ENCODE measurements at places on chromosomes 5 and 9.

- DNase-seq, result peak; percentile 97
These were observed at the start of gene YTHDC2 for GRCh38 chr5:113513384-113514288. YTHDC2 (plus strand) TSS chr5:113513694; CDS start chr5:113513896, 202 bp downstream.

GRCh38 chr5:176334031-176334770, 27.4 kb downstream of the KIAA1191 start:
- no peak for DNase-seq

- DNase-seq, result no peak
These were observed 119.8 kb downstream of the AUH start for GRCh38 chr9:91241909-91242308.

- DNase-seq, result no peak
These were observed 36.6 kb downstream of the ACER2 start for GRCh38 chr9:19445452-19445851.

DNA sequence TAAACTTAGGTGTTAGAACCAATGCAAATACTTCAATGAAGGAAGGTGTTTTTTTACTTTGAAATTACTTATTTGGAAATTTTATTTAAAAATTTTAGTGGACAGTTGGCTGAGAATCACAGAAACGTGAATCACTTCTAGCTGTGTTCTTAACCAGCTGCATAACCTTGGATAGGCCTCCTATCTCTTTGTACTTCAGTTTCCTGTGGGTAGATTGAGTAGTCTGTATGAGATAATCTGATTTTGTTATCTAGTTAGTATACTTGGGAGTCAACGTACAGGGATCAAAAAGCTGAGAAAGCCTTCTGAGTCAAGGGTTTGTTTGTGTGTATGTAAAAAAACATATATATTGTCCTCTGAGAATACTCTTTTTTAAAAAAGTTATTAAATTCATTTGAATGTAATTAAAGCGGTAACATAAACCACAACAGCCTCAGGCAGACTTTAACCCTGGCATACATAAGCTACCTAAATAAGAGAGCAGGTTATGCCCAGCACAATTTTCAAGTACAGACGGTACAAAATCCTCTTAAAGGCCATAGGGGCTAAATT, 38.1 kb upstream of the ZCCHC7 start:
- no peak for DNase-seq

- DNase-seq, result no peak
These were observed 1.3 kb upstream of the IQGAP2 start for GRCh38 chr5:76401801-76402250.

DNA sequence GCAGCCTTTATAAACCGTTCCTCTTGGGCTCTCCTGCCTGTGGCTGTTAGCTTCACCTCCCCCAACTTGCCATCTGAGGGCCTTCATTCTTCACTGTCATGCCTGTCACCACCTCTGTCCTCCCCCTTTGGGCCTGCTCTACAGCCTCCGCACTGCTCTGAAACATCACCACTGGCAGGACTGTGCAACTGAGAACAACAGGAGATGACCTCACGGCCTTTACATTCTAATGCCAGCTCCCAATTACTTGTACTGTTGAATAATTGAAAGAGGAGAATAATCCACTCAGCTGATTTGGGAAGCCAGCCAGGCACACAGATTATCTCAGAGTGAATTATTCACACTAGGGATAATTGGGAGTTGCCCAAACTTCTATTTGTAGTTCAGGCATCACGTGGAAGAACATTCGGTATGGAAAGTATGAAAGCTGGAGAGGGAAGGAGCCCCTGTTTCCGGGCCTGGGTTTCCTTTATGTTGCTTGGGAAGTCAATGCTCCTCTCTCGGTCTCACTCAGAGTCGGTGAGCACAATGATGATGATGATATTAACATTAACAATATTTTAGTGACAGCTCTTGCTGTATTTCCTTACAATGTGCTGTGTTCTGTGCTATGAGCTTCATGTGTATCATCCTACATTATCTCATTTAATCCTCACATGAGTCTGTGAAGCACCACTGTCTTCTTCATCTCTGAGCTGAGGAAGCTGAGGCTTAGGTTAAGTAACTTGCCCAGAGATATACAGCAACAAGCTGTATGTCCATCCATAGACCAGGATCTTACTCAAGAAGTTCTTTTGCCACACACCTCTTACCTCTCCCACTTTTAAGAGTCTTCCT, 99.3 kb upstream of the LRRTM2 start:
- peak; percentile 66 for DNase-seq

DNA sequence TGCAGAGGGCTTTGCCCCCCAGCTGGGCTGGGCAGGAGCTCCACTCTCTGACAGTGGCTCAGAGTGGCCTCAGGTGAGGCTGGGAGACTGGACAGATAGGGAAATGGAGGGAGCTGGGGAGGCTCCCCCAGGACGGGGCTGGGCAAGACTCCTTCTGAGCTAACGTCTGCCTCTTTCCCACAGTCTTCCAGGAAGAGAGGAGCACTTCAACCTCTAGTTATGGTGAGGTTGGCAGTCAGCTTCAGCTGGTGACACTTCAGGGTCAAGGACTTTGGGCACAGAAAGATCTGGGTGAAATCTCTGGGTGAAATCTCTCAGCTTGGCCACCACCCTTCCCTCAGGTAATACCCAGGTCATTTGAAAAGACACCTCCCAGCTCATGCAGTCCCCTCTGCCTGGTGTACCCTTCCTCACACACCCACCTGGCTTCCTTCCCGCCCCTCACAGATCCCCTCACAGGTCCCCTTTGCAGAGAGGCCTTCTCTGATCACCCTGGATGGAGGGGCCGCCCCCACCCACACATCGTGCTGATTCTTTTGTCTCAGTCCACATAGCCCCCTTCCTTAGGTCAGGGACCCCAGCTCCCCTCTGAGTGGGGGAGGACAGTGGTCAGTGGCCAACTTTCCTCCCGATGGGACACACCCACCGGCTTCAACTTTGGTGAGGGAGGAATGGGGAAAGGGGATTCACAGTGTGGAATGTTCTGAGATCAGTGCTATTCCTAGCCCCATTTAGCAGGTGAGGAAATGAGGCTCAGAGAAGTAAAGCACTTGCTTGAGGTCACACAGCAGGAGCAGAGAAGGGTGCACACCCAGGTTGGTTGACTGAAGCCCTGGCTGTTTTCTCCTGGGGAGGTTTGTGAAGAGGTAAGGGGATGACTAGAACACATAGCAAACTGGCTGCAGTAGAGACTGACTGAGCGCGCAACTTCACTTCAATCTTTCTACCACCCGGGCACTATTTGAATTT, 15.8 kb upstream of the NEURL1B start:
- no peak for DNase-seq

GRCh38 chr9:96022445-96023051, 147.1 kb downstream of the ERCC6L2 start:
- peak; percentile 86 for DNase-seq

GRCh38 chr9:92119586-92119985, 4.4 kb upstream of the SPTLC1 start:
- no peak for DNase-seq

DNA sequence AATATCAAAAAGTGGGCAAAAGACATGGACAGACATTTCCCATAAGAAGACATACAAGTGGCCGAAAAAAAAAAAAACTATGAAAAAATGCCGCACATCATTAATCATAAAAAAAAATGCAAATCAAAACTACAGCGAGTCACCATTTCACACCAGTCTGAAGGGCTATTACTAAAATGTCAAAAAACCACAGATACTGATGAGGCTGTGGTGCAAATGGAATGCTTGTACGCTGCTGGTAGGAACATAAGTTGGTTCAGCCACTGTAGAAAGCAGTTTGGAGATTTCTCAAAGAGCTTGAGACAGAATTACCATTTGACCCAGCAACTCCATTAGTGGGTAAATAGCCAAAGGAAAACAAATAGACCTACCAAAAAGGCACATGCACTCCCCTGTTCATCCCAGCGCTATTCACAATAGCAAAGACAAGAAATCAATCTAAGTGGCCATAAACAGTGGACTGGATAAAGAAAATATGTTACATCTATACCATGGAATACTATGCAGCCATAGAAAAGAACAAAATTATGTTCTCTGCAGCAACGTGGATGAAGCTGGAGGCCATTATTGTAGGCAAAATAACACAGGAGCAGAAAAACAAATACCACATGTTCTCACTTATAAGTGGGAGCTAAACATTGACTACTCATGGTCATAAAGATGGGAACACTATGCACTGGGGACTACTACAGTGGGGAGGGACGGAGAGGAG, 110.6 kb upstream of the BOD1 start:
- DNase-seq, result no peak

GRCh38 chr5:142568283-142568995, 117.5 kb downstream of the FGF1 start:
- DNase-seq, result no peak

DNA sequence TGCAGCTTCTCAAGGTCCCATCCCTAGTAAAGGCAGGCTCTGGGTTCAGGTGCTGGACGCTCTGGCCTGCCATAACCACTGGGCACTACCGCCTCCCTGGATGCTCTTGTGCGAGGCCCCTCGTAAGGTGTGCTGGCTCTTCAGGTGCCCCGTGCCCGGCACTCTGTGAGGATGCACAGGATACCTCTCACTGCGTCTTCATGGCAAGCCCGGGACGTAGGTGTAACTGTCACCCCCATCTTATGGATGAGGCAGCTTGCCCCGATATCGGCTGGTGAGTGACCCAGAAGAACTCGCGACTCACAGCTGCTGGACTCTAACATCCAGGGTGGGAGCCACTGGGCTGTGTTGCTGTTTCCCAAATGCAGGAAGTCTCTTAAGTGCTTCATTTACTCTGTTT, 79.0 kb downstream of the GTF3C4 start:
- DNase-seq, result no peak

DNA sequence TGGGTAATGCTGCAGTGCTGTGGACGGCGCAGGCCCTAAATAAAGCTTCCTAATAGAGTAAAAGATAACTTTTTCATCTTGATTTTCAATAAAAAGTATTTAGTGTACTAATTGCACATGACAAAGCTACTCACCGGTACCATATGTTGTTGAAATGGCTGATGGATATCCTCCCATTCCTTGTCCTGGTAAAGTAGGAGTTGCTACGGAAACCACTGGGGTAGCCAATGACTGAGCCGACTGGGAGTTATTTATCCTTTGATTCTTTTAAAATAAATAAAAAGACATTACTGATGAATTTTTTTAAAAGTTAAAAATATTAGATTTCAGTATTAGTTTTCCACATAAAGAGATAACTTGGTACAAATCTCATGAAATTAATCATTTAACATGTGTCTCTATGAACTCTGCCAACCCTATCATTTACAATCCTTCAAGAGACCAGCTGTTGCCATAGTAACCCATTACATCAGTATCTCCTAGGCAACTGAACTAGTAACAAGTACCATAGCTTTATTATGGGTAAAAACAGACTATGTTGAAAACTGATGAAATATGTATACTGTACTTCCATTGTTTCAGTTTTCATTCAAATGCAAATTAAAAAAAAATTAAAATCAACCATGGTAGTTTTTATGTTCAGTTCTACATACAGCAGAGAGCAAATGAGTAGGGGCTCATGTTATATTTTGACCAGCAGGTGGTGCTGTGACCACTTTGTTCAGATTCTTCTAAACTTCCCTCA, 153.7 kb downstream of the MEF2C start:
- DNase-seq, result peak; percentile 84

- DNase-seq, result peak; percentile 67
These were observed 31.4 kb upstream of the MSX2 start for GRCh38 chr5:174692982-174693422.

- DNase-seq, result no peak
These were observed 571.2 kb upstream of the WWC1 start for GRCh38 chr5:167720259-167720658.

- DNase-seq, result no peak
These were observed 762.1 kb upstream of the TYRP1 start for GRCh38 chr9:11931109-11931508.

- DNase-seq, result peak; percentile 56
These were observed 1.5 kb downstream of the SV2C start for GRCh38 chr5:76084496-76085242.

- DNase-seq, result no peak
These were observed 372.7 kb downstream of the PSAT1 start for GRCh38 chr9:78669591-78669990.

- DNase-seq, result no peak
These were observed 288.5 kb upstream of the TUT7 start for GRCh38 chr9:86642721-86643120.

- DNase-seq, result no peak
These were observed 95.7 kb downstream of the LHFPL2 start for GRCh38 chr5:78552729-78553342.

DNA sequence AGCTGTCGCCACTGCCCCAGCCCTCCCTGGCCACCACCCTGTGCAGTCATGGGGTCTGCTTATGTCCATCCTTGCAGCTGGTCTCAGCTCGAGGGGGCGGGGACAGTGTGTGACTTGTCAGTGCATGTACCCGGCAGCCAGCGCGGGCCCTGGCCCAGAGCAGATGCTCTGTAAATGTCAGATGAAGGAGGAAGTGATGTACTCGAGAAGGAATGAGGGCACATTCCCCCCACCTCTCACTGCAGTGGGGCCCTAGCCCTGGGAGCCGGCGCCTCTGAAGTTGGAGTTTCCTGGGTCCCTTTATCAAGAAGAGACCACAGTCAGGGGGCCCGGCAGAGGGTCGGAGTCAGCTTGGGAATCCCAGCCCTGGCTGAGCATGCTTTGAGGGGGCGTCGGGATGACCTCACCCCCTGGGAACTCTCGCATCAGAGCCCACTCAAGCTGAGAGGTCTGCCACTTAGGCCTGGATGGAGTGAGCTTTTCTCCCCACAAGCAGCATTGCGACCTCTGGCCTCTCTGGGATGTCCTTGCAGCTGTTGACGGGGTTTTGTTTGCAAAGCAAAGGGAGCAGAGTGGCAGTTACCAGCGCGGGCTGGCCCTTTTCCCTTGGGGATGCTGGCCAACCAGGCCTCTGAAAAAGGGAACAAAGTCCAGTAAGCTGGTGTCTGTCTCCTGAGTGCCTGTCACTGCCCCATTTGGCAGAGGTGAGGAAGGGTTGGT, 19.0 kb downstream of the NEURL1B start:
- peak; percentile 90 for DNase-seq

- no peak for DNase-seq
These were observed 27.0 kb downstream of the VCAN start for GRCh38 chr5:83498585-83498984.

- no peak for DNase-seq
These were observed 582.4 kb upstream of the C9orf72 start for GRCh38 chr9:28155671-28156070.

DNA sequence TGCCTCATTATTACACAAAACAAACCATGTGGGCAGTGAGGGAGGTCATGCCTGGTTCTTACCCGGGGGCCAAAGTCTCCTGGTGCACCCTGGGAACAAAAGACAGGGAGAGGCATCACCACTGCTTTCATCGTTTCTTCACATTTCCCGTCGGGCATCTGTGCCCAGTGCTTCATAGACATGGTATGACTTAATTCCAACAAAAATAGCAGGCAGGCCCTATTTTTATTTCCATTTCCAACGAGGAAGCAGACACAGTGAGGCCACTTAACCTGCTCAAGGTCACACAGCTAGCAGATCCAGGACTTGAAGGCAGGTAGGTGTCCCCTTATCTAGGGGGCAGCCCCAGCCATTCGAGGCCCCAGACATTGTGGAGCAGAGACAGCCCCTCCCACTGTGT, 34.6 kb upstream of the PHYKPL start:
- DNase-seq, result no peak

GRCh38 chr9:101463397-101463796, 27.8 kb upstream of the ALDOB start:
- no peak for DNase-seq

Measured in retina (tissue), 1 donor.